Stimulated activated CD4-positive, alpha-beta T cell treated with anti-CD3 and anti-CD28 coated beads, Interleukin-4, amount 100 ng/mL, for 48 hours (primary cell): ENCODE measurements at places on chromosomes 16 and 17.
A peak's percentile ranks its signal among the peaks of the same experiment; 100 is the strongest.

DNA sequence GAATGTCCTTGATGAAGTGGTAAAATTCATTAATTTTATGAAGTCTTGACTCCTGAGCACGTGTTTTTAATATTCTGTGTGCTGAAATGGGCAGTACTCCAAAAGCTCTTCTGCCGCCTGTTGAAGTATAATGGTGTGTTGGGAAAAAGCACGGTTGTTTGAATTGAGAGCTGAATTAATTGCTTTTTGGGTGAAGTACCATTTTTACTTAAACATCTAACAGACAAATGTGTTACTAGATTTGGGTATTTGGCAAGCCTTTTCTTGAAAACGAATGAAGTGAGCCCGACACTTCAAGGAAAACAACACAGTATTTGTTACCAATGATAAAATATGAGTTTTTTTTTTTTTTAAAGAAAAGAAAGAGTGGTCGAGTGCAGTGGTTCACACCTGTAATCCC, 22.5 kb downstream of the WWP2 start:
- no peak for DNase-seq

- no peak for DNase-seq
Measured at GRCh38 chr17:40315206-40315605, 6.2 kb downstream of the RARA start.

- no peak for DNase-seq
Measured at GRCh38 chr17:6104956-6105648, 34.9 kb downstream of the WSCD1 start.

DNA sequence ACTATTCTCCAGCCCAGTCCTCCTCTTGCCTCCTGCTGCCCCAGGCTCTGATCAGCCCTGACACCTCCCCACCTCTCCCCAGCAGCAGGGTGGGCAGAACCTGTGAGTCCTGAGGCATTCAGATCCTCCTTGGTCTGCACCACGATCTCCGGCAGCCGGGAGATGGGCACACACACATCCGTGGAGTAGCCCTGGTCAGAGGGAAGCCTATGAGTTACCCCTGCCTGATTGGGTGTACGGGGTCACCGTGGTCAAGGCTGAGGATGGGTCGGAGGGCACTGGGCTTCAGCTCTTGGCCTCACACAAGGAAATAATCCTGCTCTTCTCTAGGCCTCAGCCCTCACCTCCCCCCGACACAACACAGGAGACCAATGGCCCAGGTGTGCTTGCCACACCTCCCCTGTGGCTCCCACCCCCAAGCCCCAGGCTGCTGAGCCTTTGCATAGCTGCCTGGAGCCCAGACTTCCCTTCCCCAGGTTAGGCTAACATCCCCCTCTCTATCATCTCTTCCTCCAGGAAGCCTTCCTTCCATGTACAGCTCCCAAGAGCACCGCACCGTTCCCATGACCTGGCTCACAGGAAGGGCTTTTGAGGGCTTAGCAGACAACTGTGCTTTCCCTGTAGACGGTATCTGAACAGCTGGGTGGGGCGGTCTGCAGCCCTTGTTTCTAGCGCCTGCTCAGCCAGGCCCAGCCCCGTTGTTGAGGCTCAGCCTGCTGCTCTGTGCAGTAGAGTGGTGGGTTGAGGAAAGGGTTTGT, 3.7 kb downstream of the LDHD start:
- no peak for DNase-seq

DNA sequence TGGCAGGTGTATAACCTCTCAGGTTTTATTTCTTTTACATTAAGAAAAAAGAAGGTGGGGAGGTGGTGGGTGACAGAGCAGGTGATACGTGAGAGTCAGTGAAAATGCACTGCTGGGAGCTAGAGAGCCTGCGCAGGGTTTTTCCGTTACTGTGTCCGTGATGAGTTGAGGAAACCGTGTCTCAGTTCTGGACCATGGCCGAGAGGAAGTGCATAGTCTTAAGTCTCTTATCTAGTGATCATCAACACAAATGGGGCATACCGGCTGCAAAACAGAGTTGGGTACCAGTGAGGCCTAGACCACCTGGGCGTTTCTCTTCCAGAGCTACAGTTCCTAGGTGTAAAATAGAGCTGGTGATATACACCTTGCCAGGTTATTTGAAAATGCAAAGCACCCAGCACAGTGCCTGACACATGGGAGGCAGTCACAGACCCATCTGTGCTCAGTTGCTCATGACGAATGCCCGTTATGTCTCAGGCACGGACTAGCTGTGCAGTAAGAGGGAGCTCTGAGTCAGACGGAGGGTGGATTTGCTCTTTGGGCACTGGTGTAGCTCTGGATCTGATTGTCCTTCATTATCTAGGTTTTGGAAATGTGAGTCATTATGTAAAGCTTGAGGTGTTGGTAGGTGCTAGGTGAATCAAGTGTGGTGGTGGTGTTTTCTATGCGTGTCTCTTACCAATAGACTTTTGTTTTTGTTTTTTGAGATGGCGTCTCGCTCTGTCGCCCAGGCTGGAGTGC, 60.9 kb downstream of the RPTOR start:
- peak; percentile 59 for DNase-seq

GRCh38 chr17:65434878-65435277, 126.6 kb downstream of the AXIN2 start:
- no peak for DNase-seq

DNA sequence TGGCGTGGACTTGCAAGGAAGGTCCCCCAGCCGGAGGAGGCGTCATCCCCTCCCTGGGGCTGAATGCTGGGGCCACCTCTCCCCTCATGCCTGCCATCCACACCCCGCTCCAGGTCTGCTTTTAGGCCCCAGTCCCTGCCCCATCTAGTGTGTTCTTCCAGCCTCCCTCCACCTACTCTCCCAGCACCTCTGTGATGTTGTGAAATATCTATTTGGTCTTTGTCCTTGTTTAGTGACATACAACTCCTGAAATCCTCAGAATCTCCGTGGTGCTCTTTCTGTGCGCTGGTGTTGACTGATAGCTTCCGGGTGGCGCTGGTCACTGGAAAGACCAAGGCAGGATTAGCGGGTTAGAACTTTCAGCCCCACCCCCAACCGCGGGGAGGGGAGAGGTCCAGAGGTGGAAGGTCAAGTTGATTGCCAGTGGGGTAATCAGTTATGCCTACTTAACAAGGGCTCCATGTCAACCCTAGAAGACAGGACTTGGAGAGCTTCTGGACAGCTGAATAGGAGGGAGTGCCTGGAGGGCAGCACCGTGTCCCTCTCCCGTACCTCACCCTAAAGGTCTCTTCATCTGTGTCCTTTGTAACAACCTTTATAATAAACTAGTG, 10.1 kb downstream of the TBC1D24 start:
- no peak for DNase-seq

DNA sequence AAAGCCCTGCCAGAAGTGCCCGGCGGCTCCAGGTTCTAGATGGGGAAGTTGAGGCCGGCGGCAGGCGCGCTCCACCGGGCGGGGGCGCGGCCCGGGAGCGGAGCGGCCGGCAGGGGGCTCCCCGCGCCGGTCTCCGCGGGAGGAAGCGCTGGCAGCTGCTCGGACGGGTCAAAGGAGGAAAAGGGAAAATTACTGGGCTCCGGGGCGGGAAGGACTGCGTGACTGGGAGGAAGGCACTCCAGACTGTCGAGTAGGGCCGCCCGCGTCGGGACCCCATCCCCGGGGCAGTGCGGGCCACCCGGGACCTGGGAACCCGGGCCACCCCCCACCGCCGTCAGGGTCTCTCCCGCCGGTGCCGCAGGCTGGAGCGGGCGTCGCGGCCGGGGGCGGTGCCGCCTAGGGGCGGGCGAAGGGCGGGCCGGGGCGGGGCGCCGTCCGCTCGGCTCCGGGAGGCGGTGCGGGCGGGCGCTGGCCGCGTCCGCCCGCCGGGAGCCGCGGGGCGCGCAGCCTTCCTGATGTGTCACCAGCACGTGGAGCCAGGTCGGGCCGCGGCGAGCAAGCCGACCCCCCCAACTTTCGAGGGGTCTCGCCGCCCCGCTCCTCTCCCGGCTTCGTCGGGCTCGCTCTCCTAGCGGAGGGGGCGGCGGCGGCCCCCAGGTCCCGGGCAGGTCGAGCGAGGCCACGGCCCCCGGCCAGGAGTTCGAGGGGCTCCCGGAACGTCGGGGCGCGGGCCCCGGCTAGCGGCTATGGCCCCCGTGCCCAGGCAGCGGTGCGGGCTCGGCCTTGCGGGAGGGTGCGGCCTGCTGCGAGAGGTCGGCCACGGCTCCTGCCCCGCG, 167.5 kb downstream of the RAB11FIP4 start:
- DNase-seq, result peak; percentile 38

- no peak for DNase-seq
Measured at GRCh38 chr17:70767102-70767701, 597.9 kb downstream of the KCNJ2 start.

DNA sequence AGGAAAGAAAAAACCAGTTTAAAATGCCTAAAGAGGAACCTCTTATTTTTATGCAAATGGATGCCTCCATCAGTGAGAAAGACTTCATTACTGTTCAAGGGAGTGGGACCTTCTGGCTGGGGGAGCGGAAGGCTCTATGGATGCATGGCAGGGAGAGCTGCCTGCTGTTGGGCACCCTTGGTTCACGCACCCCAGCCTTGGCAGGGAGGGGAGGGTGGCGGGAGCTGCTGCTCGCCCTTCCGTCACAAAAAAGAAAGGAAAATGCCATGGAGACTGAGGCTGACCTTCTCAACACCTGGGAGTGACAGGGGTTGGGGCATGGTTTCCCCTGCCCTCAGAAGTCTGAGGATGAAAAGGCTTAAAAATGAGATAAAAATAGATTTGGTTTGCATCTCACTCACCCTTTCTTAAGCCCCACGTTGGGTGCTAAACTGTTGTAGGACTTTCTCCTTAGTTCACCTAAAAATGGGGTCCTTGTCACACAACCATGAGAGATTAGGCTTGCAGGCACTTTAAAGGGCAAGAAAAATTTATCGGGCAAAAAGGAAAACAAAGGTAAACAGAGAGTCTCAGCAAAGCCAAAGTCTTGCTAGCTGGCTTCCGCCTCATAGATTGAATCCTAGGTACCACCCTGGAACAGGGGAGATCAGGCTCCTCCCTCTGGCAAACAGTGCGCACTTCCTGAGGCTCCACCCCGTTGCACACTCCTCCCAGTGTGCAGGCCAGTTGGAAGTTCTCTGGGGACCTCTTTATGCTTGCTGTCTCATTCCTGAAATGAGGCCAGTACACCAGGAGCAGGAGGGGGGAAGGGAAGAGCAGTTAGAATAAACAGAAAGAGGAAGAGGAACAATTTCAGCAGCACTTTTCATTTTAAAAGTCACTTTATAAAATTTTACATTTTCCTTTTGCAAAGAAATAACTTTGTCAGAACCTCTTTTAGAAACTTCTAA, 31.6 kb downstream of the PHKB start:
- DNase-seq, result no peak

- no peak for DNase-seq
Measured at GRCh38 chr17:64377769-64378282, 12.8 kb downstream of the PECAM1 start.

DNA sequence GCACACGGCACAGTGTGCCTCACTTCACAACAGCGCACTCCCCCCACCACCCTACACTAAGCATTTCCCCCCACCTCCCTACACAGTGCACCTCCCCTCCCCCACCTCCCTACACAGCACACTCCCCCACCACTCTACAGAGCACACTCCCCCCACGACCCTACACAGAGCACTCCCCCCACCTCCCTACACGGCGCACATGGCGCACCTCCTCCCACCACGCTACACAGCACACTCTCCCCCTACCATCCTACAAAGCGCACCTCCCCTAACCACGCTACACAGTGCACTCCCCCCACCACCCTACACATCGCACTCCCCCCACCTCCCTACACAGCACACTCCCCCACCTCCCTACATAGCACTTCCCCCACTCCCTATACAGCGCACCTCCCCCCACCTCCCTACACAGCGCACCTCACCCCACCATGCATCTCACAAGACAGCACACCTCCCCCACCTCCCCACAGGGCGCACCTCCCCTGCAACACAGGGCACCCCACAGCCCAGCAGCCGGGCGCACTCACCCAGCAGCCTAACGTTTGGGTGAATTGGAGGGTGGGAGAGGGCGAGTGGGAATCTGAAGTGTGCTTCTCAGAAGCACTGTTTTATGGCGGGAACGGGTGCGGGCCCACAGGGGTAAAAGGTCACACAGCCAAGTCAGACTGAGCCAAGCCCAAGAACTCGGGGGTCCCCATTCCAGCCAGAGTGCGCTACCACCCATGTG, 10.3 kb downstream of the KNOP1 start:
- no peak for DNase-seq

DNA sequence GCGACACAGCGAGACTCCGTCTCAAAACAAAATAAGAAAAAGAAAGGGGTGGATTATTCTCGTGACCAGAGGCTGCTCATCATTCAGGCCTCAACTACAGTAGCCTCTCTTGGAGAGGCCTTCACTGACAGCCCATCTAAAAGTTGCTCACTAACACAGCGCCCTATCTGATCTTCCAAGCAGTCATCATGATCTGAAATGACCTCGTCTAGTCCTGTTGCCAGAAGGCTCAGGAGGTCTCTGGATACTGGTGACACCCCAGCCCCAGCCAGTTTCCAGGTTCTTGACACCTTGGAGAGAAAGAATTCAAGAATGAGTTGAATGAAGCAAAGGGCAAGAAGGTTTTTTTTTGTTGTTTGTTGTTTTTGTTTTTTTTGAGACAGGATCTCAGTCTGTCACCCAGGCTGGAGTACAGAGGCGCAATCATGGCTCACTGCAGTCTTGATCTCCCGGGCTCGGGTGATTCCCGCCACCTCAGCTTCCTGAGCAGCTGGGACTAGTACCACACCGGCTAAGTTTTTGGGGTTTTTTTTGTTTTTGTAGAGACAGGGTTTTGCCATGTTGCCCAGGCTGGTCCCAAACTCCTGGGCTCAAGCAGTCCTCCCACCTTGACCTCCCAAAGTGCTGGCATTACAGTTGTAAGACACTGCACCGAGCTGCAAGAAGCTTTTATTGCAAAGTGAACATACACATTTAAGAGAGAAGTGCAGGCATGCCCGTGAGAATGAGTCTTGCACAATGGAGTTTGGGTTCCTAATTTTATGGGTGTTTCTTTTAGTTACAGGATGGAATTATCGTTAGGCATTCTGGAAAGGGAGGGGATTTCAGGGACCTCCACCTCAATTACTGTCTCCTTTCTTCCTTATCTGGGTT, 2.7 kb upstream of the ZC3H7A start:
- no peak for DNase-seq

DNA sequence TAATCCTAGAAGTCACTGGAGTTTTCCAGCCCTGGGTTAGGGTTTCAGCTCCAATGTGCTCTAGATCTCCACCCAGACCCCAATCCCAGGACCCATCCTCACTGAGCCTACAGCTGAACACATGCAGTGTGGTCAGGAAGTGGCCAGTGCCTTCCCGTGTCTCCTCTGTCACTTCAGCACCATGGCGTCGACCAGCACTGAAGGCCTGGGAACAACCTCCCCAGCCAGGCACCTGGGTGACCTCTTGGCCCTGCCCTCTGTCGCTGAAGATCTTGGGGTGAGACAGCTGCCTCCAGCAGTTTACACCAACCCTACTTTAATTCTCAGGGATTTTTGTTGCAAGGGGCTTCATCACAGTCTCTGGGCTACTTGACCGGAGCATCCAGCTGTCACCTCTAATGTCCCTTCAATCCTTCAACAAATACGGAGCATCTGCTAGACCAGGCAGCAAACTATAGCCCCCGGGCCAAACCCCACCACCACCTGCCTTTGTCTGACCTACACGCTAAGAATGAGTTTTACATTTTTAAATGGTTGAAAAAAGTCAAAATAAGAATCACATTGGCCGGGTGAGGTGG, 18.0 kb upstream of the GSG1L start:
- DNase-seq, result no peak
